Midbrain (tissue), 1 donor: ENCODE measurements at places on chromosomes 12 and 14.
A peak's percentile ranks its signal among the peaks of the same experiment; 100 is the strongest.

- DNase-seq = no peak
Measured at GRCh38 chr14:52895000-52895399, 55.9 kb downstream of the FERMT2 start.

DNA sequence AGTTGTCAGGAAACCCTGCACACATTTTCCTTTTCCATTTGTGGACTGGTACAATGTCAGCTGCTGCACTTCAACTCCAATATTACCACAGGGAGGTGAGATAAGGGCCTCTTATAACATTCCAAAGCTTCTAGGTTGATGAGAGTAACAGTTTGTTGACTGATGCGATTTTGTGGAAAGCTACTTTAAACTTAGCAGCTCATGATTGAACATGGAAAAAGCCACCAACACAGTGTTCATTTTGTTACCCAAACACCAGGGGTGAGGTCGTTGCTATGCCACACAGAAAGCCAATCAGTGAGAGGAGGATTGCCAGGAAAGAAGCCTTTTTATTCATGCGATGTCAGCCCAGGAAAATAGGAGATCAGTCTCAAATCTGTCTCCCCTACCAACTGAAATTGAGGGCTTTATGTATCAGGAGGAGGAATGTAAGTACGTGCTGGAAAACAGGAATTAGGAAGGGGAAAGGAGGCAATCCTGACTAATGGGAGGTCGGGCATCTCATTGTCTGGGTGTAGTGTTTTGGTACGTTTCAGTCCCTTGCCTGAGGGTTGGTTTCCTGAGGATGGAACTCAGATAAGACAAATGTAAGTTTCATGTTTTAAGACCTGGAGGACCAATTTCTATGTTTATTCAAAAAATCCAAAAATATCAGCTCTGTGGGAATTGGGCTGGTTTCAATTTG is 92.7 kb upstream of the PLEKHA5 start:
- DNase-seq = no peak

DNA sequence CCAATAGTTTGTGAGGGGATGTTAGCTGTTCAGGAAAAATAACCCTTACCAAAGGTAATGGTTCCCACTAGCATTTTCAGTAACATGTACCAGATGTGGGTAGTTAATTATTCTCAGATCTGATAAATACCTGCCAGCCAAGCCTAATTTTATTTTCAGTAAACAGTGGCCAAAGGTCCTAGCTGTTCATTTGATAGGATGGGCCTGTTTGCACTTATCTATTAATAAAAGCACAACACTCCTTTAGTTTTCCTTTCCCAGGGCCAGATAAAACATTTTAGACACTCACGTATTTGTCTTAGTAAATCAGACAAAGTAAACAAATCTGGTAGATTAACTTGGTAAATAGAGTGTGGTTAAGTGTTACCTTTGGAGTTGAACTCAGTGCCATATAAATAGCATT is 345.1 kb downstream of the RAD51B start:
- no peak for DNase-seq

DNA sequence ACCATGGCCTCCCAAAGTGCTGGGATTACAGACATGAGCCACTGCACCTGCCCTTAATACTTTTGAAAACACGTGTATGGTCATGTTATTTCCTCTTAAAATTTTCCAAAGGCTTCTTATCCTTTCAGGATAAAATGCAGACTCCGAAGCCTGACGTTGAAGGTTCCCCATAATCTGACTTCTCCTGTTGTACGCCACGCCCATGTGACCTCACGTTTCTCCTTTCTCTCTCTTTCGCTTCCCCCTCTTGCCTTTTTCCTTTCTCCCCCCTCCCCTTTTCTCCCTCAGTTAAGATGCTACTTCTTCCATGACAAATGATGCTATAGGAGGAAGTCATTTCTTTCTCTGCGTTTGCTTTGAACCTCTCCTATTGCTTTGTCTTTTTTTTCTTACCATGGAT is 266.0 kb downstream of the FBXL14 start:
- DNase-seq = no peak

- DNase-seq = no peak
Measured at GRCh38 chr12:41061192-41061591, 126.9 kb upstream of the PDZRN4 start.

GRCh38 chr12:25249931-25250738 is 594 bp downstream of the KRAS start:
- DNase-seq = peak; percentile 2

DNA sequence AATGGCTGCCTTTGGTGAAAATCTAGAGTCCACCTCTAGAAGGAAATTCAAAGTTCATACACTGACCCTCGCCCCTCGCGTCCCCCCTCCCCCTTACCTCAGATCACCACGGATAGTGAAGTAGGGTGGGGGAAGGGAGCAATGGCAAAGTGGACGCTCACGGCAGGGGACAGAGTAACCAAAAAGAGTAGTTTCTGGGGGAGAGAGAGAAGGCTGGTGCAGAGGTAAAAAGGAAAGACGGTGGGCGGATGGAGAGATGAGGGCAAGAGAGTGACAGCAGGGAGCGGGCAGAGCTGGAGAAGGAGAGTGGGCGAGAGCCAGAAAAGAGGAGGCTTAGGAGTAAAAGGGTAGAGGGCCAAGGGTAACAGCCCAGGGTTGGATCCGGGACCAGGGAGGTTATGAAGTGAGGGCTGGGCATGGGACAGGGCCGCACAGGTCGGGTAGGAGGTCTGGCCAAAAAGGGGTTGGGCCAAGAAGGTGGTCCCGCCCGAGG is 423 bp downstream of the ALDH6A1 start:
- no peak for DNase-seq

- DNase-seq = no peak
Measured at GRCh38 chr12:113167868-113168267, 17.4 kb downstream of the DDX54 start.

- DNase-seq = no peak
Measured at GRCh38 chr14:36683083-36683724, 21.5 kb downstream of the PAX9 start.

DNA sequence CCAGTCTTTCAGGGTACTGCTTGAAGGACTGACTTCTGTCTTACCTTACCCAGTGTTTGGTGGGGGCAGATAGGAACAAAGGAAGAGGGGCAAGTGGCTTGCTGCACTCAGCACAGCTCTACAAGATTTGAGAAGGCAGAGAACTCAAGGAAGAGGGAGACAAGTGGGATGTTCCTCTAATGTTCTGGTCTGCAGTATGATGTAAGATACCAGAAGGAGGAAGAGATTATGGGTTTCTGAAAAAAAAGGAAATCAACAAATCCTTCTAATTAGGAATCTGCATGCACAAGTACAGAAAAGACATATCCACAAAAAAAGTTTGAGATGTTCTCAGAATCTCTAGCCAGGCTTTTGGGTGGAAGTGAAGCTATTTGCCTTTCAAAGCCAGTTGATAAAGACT is 37.1 kb downstream of the USP15 start:
- no peak for DNase-seq

- DNase-seq = no peak
Measured at GRCh38 chr14:70934502-70935134, 27.4 kb downstream of the PCNX1 start.

GRCh38 chr14:23384364-23385080 is 7.7 kb downstream of the CMTM5 start:
- DNase-seq = no peak

- DNase-seq = no peak
Measured at GRCh38 chr14:77220246-77221017, 38.8 kb downstream of the TMEM63C start.

DNA sequence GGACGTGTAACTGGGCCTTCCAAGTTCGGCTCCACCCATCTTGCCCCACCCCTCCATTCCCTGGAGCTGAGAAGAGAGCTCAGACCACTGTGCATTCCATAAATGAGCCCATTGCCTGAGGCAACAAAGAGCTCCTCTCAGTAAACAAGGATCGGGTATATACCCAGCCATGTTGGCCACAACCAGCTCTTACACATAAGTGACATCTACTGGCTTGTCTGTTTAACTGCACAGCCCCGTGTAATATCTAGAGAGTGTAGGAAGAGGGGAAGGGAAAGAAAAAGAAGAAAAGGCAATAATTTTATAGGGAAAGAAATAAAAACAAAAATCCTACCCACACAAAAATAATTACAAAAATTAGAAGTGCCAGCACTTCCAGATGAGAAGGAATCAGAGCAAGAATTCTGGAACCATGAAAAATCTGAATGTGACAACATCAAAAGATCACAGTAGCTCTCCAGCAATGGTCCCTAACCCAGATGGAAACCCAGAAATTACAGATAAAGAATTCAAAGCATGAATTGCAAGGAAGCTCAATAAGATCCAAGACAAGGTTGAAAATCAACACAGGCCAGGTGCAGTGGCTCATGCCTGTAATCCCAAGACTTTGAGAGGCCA is 308.1 kb downstream of the RPAP3 start:
- DNase-seq = no peak

DNA sequence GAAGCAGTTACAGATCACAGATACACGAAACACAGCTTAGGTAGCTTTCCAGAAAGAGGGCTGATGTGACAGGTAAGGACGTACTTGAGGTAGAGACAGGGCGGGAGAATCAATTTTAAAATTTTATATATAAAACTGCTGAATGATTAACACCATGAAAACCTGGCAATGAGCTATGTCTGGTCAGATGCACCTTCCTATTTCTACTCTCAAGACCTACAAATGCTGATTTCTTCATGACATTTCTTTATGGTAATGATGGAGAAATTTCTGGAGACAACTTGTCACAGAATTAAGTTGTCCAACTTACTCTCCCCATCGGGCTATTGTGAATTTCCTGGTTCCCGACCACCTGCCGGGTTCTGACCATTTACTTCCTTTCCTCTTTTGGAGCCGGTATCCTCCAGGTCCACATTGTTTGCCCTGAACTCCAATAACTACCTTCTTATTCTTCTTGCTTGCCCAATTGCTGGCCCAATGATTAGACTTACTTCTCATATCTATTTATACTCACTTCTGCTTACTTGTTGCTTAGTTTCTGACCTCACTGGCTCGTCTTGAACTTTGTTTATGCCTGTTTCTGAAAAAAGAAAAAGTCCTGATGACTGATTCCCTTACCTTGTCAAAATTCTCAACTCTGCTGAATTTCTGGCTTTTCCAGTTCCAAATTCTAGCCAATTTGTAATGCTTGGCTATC is 12.8 kb upstream of the ATP2B1 start:
- DNase-seq = no peak

GRCh38 chr12:86551146-86551571 is 295.0 kb upstream of the MGAT4C start:
- no peak for DNase-seq

- DNase-seq = peak; percentile 47
Measured at GRCh38 chr14:81435391-81436295, 35.5 kb upstream of the STON2 start.

DNA sequence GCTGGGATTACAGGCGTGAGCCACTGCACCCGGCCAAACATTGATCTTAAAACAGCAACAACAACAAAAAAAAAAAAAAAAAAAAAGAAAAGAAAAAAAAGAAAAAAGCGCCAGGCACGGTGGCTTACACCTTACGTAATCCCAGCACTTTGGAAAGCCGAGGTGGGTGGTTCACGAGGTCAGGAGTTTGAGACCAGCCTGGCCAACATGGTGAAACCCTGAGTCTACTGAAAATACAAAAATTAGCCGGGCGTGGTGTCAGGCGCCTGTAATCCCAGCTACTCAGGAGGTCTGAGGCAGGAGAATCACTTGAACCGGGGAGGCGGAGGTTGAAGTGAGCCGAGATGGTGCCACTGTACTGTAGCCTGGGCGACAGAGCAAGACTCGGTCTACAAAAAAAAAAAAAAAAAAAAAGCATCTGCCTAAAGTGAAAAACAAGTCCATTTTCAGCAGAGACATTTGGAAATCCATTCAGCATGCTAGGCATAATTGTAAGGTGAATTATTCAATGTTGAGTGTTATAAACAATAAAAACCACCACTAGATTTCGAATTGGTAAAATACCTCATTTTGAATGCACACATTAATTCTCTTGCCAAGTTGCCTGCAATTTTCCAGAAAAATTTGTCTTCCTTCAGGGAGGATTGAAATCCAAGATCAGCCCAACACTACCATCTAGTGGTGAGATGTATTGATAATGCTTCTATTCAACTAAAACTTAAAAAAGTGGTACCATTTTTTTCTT is 8.0 kb upstream of the CERS5 start:
- peak; percentile 81 for DNase-seq

GRCh38 chr12:18148961-18149360 is 59.0 kb upstream of the RERGL start:
- no peak for DNase-seq

- no peak for DNase-seq
Measured at GRCh38 chr14:69619012-69619411, 7.6 kb downstream of the SUSD6 start.

DNA sequence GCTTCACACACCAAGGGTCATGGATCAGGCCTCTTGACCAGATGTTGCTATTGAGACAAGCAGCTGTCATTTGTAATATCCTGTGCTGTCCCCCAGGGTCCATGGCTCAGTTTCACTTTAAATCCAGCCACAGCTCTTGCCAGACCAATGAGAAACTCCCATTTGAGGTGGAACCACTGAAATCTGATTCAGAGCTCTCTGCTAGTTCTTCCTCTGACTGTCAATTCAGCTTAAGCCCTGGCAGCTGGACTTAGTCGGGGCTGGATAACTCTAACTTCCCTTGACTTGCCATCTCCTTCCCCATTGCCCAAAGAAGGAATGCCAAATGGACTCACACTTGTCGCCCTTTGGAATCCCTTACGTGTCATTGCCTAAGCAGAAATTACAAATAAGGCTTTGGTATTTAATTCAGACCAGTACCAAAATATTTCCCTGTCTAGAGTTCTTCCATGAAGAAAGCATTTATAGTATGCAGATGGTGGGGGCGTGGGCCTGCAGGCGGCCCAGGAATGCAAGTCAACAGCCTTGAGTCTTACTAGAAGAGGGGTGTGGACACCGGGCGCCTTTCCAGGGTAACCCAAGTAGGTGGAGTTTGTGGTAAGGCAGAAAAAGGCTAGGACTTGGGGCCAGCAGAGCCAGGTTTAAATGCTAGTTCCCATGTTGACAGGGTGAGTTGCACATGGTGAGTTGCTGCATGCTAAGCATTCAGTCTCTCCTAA is 96.9 kb upstream of the TMPO start:
- DNase-seq = no peak

GRCh38 chr14:98956181-98956580 is 315.8 kb downstream of the BCL11B start:
- DNase-seq = no peak

DNA sequence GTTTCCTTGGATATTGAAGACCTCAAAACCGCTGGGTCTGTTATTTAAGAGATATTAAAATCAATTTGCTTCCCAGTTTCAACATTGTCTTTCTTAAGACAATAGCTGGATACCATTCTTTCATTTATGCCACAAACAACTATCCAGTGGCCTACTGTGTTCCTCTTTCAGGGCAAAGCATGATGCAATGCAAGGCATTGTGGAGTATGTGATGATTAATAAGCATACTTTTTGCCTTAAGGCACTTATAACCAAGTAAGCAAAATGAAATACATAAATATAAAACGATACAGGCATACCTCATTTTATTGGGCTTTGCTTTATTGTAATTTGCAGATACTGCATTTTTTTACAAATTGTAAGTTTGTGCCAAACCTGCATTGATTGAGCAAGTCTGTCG is 45.5 kb downstream of the SCN8A start:
- DNase-seq = no peak

GRCh38 chr12:50508414-50508813 is 3.6 kb downstream of the DIP2B start:
- DNase-seq = no peak
